ENCODE measurements at places on chromosomes 3 and 15. TPM values are rescaled to one million over a fixed set of nuclear protein-coding genes. Genes with fewer than 3 reads are reported as not detected.

DNA sequence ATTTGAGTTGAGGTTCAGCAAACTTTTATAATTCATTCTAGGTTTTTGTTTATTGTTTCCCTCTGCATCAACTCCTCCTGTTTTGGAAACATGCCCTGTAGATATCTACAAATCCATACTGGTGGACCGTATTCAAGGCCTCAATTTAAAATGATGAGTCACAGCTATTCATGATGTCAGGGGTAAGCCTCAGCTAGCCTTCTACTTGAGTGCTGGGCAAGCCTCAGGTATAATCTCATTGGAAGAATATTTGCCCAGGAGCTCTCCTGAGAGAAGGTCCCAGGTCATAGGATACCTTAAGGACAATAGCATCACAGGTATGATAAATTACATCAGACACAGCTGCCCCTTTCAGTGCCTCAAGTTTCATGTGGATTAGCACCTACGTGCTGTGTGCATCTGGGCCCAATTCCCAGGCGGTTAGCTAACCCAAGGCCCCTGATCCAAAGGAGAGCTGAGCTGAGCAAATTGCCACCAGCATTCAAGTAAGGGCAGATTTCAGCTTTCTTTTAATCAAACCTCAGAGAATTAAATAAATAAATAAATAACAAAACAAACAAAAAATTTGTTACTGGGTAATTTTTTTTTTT lies 87.5 kb downstream of the KCNMB2 start:
- DNase-seq, result no peak

GRCh38 chr3:41751597-41751996 lies 210.3 kb downstream of the ULK4 start:
- DNase-seq, result no peak

CLDN16 gene
- total RNA-seq, result 1.6 TPM

DNA sequence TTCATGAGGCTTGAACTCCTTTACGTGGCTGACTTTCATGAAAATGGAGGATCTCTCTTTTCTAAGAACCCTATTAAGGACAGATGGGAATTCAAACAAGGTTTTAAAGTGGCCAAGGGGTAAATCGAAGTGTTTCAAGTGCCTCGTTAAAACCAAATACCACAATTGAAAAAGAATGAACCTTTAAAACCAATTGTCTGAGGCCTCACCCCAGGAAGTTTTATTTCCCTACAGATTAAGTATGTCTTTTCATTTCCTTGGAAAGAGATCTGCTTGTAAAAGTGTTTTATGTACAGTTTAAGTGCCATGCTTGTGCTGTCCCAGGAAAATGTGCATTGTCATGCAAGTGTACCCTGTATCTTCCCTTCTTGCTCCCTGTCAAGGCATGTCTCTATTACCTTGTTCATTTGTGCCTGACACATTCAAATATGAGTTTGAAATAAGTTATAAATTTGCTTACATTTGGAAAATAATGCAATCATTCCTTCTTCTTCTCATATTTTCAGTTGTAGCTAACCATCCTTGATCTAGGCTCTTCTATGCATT lies 138.7 kb downstream of the ZPLD1 start:
- no peak for DNase-seq

SKOR1 gene
- 0.41 TPM for total RNA-seq

DNA sequence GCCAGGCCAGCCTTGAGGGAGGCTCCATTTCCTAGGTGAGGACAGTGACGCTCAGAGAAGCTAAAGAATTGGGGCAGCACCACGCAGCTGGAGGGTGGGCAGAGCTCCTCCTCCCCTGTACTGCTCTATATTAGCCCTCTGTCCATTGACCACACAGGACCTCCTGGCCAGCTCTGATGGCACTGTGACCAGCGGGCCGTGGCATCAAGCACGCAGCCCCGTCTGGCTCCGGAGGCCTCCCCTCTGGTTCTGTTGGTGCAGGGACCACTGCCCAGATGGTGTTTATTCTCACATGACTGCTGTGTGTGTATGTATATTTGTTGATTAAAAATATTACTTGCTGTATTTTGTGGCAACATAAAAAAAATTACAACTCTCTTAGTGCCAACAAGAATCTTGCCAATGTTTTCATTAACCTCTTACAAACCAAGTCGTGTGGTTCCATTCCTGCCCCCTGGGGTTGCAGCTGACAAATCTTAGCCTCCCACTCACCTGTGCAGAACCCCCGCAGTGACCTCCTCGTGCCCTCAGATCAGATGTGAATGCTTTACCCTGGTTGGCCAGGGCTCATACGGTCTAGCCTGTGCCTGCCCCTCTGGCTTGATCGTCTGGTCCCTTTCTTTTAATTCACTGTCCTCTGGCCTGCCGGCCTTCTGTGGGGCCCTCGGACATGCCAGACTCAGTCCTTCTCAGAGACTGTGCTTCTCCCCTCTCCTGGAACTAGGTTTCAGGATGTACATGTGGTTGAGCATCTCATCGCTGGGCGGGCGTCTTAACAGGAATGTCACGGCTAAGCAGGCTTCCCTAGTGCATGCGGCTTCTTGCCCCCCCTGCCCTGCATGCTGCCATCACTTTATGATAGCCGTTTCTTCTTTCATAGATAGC lies 14.8 kb downstream of the CHCHD6 start:
- DNase-seq, result no peak
